ENCODE measurements at places on chromosomes 16 and 17.

GRCh38 chr16:72902206-72902605 lies 145.7 kb downstream of the ZFHX3 start:
- DNase-seq, result no peak

DNA sequence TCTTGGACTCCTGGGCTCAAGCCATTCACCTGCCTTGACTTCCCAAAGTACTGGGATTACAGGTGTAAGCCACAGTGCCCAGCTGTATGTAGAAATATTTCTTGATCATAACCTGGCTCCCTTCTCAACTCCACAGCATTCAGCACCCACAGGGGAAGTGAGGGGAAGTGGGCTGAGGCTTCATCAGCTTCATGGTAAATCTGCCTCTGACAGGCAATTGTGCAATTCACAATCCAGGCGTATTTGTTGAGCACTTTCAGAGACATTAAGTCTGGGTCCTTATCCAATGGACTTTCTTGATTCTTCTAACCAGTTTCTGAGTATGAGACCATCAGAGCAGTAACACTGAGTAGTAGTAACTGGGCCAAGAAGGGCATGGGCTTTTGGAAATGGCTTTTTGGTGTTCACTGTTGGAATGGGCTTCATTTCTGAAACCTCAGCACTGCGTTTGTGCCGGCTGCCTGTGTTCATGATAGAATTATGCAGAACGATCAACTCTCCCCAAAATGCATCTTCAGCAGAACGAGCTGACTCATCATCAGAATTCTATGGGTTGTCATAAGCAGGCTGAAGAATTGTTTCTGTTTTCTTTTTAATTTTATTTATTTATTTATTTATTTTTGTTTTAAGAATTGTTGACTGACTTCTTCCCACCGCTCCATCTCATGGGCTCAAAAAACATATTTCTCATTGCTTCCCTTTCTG lies 28.9 kb downstream of the FAM20A start:
- peak; percentile 29 for DNase-seq

- no peak for DNase-seq
These were observed 128.5 kb downstream of the MRTFB start for GRCh38 chr16:14199624-14200023.

GRCh38 chr16:77899416-77899815 lies 111.1 kb downstream of the VAT1L start:
- DNase-seq, result no peak

DNA sequence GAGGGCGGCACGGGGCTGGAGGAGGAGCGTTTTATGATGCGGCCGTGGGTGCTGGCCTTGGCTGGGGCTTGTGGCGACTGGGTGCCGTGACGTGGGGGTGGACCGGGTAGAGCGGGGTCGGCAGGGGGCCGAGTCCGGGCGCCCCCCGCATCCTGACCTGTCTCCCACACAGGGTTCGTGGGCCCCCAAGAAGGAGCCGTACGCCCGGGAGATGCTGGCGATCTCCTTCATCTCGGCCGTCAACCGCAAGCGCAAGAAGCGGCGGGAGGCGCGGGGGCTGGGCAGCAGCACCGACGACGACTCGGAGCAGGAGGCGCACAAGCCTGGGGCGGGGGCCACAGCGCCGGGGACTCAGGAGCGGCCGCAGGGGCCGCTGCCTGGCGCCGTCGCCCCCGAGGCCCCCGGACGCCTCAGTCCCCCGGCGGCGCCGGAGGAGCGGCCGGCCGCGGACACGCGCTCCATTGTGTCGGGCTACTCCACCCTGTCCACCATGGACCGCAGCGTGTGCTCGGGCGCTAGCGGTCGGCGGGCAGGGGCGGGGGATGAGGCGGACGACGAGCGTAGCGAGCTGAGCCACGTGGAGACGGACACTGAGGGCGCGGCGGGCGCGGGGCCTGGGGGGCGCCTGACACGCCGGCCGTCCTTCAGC lies 81.6 kb downstream of the ARHGAP23 start:
- DNase-seq, result no peak

DNA sequence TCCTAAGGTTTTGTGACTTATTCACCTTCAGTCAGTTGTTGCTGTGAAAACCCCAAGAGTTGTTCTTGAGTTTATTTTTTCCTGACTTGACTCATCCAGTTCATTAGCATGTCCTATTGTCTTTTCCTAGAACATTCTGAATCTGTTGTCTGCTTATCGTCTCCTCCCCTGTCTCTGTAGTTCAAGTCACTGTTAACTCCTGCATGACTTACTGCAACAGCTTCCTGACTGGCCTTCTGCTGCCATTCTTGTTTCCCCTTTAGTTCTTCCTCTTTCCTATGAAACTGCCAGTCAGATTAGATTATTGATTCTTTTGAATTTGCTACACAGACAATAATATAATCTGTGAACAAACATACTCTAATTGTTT lies 161.5 kb downstream of the FTO start:
- peak; percentile 72 for DNase-seq

Measured in AML-193 (cell line).